BJ (cell line): ENCODE measurements at places on chromosomes 13 and 19. TPM values are rescaled to one million over a fixed set of nuclear protein-coding genes. Genes with fewer than 3 reads are reported as not detected.

DNA sequence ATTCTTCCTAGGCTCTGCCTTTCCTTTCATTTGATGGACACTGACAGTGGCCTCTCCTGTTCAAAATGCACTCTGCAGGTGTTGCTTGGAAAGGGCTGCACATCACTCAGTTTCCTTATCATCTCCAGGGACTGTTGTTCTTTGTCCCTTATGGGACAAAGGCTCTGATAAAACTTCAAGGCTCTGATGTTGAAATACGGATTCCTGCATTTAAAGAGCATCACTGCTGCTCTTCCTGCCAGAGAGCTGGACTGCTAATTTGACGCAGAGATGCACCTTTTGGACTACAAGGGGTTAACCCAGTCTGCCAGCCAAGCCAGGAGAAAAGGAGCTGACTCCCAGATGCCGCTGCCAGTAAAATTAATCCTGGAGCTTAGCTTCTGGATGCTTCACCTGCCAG lies 952.1 kb downstream of the DIAPH3 start:
- no peak for DNase-seq

Gene PINLYP
- 2.0 and 2.2 TPM in 2 replicates for polyA plus RNA-seq

GRCh38 chr19:28142258-28142657 lies 1070.7 kb downstream of the UQCRFS1 start:
- DNase-seq = no peak

Gene CCNA1
- polyA plus RNA-seq = 0.12 and 0.21 TPM in 2 replicates

Gene AP1M2
- not detected in 2 replicates for polyA plus RNA-seq

Gene LYPD3
- polyA plus RNA-seq = 0.32 and 0.70 TPM in 2 replicates

GRCh38 chr19:53771144-53771543 lies 53.0 kb downstream of the NLRP12 start:
- DNase-seq = no peak

- DNase-seq = peak; percentile 88
Measured at GRCh38 chr13:113493315-113493951, 2.9 kb upstream of the DCUN1D2 start.
